ENCODE measurements at places on chromosomes 1 and 21. TPM values are rescaled to one million over a fixed set of nuclear protein-coding genes. Genes with fewer than 3 reads are reported as not detected.

The INKA2 gene
- 0.52 TPM for polyA plus RNA-seq

The DNAJC6 gene
- 0.15 TPM for polyA plus RNA-seq

The CTSE gene
- 0.03 TPM for polyA plus RNA-seq

The PRR9 gene
- not detected for polyA plus RNA-seq

The TMEM79 gene
- polyA plus RNA-seq: 2.2 TPM

The FAM43B gene
- polyA plus RNA-seq: 0.06 TPM

The THEM5 gene
- not detected for polyA plus RNA-seq

The NBPF6 gene
- not detected for polyA plus RNA-seq

The PTGFRN gene
- 8.0 TPM for polyA plus RNA-seq

The LRRC39 gene
- 0.64 TPM for polyA plus RNA-seq

The RBM11 gene
- not detected for polyA plus RNA-seq

The ODR4 gene
- 8.7 TPM for polyA plus RNA-seq

The CASZ1 gene
- polyA plus RNA-seq: 1.0 TPM

The TMCC2 gene
- polyA plus RNA-seq: 0.17 TPM

The SYPL2 gene
- polyA plus RNA-seq: 4.7 TPM

The RPS8 gene
- polyA plus RNA-seq: 676 TPM

The ADCY10 gene
- 2.2 TPM for polyA plus RNA-seq
